ENCODE measurements at places on chromosomes 3 and 15.

DNA sequence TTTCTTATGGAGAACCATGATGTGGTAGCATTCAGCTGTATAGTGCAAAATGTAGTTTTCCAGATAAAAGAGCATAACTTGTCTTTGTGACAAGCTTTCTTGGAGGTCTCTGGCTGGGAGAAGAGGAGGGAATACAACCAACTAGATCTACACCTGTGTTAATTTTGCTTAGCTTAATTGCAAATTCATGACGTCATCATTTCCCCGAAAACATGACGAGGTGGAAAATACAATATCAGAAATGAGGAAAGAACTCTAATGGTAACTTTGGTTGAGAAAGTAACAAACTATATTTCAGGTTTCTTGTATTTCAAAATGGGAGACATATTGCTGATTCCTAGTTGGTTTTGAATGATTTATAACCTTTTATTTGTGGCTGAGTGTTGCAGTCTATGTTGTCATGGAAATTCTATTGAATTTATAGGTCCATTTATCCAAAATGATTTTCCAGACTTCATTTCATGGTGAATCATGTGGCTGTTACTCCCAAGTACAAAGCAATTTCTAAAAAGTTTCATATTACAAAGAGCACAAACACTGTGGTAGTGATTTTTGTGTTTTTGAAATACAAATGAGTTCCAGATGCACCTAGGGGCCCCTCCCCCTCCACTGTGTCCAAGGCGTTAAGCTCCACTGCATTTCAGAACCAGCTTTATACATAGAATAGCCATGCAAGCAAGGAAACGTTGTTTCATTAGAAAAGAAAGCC lies 307.2 kb downstream of the FEZF2 start:
- ATAC-seq: no peak

DNA sequence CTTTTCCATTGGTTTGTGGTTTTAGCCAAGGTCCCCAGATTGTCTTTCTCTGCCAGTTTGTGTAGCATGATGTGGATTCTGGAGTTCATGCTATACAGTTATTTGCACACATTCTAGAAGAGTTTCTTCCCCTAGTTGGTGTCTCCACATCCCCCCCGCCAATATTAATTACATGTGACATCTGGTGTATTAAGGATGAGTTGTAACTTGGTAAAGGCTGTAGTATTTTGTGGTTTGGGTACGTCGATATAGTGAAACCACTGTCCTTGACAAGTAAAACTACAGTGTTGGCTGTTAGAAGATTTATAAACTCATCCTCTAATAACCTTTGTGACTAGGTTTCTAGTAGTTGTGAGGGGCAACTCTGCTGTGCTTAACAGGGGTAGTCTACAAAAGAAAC lies 23.7 kb upstream of the P4HTM start:
- ATAC-seq: no peak

GRCh38 chr3:67567893-67568292 lies 86.5 kb downstream of the SUCLG2 start:
- ATAC-seq: no peak

DNA sequence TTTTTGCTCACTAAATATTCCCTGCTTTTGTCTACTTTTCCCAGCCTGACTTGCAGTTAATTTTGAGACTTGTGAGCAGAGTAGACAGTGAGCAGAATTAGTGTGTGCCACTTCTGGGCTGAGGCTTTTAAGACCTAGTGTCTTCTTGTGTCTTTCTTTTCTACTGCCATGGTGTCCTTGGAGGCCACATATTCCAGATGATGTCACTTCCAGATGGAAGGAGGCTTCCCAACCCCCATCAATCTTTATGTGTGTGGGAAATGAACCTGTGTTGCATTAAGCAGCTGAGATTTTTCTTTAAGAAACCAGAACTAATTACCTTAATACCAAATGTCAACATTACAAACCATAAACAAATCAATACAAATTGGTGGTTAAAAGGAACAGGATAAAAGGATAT lies 774.7 kb upstream of the ROBO1 start:
- ATAC-seq: no peak

DNA sequence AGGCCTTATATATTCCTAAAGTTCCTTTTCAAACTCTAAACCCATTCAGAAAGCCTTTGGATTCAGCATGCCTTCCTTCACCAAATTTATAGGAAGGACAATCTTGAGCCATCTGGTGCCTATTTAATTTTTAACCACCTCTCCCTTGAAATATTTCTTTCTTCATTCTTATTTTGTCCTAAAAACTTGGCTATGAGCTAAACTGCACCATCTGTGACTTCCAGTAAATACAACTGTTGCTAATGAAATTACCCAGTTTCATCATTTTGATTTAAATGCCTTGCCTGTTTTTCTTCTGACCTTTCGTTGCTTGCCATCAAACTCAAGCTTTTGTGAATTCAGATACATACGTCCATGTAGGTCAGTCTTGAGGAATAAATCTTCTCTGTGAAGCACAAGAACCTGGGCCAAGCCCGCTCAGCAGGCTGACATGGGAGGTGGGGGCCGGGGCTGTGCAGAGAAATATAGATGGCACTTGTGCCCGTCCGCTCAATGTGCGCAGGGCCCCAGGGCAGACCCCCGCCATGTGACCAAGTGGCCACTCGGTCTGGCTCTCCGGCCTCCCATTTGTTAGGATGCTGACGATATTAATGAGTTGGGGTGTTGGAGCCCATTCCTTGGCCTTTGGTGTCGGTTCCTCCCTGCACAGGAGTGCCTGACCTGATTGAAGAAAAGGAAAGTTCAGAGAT lies 335.9 kb downstream of the VPS13C start:
- no peak for ATAC-seq

DNA sequence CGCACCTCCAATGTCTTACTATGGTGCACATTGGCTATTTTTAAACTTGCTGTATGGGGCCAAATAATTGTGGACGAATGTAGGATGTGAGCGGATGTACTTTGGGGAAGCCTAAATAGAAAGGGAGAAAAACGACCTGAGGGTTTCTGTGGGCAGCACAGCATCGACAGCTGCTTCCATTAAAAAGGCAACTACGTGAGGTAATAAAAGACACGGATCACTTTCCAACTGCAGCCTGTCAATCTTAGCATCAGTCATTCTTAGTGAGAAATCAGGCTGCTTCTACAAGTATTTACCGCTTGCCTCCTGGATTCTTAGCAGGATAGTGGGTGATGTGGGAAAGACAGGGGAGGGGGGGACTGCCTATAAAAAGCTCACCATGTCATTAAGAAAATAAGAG lies 186.7 kb upstream of the SLC2A2 start:
- ATAC-seq: no peak

DNA sequence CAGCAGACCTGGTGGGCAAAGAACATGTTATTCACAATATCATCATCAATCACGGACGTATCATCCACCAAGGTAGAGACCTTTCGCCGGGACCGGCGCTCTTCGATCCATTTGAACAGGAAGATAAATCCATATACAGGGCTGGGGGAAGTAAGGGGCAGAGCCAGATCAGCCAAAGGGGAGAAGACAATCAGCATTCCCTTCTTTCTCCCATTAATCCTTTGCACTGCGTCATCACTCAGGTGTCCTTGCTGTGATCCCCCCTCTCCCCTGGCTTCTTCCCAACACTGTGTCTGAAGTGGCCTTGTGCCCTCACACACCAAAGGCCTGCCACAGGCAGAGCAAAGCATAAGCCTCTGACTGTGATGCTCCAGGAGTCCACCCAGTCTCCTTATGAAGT lies 36.4 kb downstream of the SEMA3G start:
- ATAC-seq: no peak

GRCh38 chr15:33309602-33310276 lies 1.0 kb upstream of the RYR3 start:
- no peak for ATAC-seq

DNA sequence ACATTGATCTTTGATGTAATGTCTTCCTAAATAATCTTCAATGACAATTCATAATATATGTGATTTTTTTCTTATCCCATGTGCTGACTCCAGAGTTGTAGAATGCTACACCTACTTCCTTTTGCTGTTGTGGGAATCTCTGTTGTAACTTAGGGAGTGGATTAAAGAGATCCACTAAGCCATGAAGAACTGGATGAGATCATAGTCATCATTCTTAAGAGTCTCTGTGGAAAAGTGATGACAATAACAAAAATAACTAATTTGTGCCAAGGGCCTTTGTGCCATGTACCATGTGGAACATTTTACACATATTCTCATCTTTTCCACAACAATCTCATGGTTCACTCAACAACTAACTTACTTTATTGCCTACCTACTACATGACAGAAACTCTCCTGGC lies 162.9 kb upstream of the PDZRN3 start:
- ATAC-seq: no peak

- ATAC-seq: no peak
Observed at GRCh38 chr3:127123533-127123932, 69.4 kb upstream of the PRR23E start.

GRCh38 chr3:69115731-69116130 lies 6.7 kb downstream of the LMOD3 start:
- ATAC-seq: peak; percentile 38

DNA sequence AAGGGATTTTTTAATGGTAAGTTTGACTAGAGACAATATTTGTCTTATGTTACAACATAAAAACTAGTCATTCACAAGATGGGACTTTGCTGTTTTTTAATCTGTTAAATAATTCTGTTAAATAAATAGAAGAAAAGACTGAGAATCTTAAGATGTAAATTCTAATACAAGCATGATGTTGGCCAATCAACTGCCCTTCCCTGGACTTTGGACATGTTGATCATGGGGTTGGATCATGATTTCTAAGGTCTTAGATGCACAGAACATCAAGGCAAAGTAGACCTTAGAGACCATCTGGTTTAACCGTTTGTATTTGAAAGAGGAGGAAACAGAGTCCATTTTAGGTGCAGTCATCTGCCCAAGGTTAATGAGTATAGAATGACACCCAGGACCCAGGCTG lies 10.9 kb downstream of the MASP1 start:
- no peak for ATAC-seq

DNA sequence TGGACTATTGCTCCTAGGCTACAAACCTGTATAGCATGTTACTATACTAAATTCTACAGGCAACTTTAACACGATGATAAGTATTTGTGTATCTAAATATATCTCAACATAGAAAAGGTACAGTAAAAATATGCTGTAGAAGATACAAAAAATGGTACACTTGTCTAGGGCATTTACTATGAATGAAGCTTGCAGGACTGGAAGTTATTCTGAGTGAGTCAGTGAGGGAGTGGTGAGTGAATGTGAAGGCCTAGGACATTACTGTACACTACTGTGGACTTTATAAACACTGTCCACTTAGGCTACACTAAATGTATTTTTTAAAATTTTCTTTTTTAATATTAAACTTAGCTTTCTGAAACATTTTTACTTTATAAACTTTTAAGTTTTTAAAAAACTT lies 140.5 kb upstream of the SGO1 start:
- no peak for ATAC-seq

- no peak for ATAC-seq
Observed at GRCh38 chr3:126013751-126014156, 44.8 kb downstream of the ROPN1B start.

- ATAC-seq: no peak
Observed at GRCh38 chr3:138197058-138197457, 10.0 kb downstream of the ARMC8 start.

DNA sequence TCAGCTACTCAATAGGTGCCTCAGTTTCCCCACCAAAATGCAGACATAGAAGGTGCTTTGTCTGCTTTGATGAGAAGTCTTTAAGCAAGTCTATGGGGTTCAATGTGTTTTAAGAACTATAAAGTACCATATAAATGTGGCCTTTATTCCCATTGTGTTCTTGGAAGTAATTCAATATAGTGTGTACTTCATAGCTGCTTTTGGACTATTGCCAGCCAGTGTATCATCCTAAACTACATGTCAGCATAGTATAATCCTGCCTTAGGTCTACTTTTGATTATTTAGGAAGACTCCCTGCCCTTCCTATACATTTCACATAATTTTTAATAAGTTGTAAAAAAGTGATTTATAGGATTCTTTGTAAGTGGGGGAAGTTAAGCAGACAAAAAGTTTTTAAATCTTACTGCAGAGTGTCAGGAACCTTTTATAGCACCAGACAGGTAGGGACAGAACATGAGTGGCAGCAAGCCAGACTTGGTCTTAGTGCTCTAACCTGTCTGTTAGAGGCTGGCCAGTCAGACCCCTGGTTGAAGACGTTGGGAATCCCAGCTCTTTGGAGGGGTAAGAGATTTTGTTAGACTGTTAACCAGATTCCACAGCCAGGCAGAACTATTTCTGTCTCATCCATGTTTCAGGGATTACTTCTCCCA lies 48.4 kb downstream of the MLH1 start:
- ATAC-seq: no peak

- ATAC-seq: no peak
Observed at GRCh38 chr3:56974247-56974930, 86.1 kb upstream of the SPATA12 start.

GRCh38 chr3:30081904-30082303 lies 524.5 kb upstream of the TGFBR2 start:
- ATAC-seq: no peak

- no peak for ATAC-seq
Observed at GRCh38 chr15:100060276-100060926, 281.4 kb downstream of the ADAMTS17 start.

- no peak for ATAC-seq
Observed at GRCh38 chr3:188021502-188022040, 132.4 kb upstream of the LPP start.

- no peak for ATAC-seq
Observed at GRCh38 chr3:3068358-3068881, 41.8 kb downstream of the IL5RA start.

DNA sequence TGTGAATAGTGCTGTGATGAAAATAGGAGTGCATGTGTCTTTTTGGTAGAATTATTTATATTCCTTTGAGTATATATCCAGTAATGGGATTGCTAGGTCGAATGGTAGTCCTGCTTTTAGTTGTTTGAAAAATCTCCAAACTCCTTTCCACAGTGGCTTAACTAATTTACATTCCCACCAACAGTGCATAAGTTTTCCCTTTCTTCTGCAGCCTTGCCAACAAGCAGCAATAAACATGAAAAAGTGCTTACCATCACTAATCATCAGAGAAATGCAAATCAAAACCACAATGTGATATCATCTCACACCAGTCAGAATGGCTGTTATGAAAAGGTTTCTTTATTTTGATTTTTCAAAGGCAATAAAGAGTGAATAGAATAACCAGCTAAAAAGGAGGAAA lies 1105.9 kb downstream of the NAALADL2 start:
- no peak for ATAC-seq

DNA sequence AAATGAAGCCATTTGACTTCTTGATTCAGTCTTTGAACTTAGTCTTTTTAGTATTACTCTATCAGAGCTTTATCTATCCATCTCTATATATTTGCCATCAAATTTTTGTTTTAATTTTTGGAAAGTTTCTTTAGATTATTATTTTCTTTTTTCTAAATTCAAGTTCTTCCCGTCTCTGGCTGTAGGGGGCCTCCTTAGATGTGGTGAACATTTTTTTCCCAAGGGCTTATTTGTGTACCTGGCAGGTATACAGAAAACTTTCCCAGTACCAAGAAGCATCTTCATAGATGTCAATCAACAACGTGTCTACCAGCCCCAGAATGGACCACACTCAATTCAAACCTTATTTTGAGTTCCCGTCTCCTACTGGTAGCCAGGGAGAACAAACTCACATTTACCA lies 486.8 kb upstream of the CNTN4 start:
- ATAC-seq: no peak

- no peak for ATAC-seq
Observed at GRCh38 chr3:159923956-159924355, 64.7 kb upstream of the IL12A start.

GRCh38 chr15:76109046-76109445 lies 49.3 kb downstream of the TMEM266 start:
- ATAC-seq: no peak

Measured in activated CD4-positive, CD25-positive, alpha-beta regulatory T cell treated with anti-CD3 and anti-CD28 coated beads, Interleukin-2, amount 50 U/mL, for 24 hours (primary cell).